ENCODE measurements at places on chromosomes 11 and 22.

DNA sequence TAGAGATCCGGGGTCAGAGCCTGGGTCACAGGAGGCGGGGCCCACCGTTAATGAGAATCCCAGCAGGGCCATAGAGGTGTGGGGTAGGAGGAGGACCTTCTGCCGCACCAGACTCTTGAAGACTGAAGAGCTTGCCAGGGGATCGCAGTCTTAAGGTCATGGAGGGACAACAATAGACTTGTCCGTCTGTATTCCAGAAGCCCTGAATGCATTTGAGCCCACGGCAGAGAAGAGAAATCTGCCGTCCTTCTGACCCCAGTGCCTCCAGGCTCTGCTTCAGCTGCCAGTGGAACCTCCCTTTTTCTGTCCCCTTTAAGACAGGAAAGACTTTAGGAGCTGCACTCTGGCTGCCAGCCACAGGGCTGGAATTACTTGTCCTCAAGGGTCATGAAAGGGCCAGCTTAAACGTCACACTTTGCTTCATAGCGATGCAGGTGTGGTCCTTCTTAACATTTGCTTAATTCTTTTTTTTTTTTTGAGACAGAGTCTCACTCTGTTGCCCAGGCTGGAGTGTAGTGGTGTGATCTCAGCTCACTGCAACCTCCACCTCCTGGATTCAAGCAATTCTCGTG is 15.5 kb upstream of the ST3GAL4 start:
- DNase-seq: no peak

DNA sequence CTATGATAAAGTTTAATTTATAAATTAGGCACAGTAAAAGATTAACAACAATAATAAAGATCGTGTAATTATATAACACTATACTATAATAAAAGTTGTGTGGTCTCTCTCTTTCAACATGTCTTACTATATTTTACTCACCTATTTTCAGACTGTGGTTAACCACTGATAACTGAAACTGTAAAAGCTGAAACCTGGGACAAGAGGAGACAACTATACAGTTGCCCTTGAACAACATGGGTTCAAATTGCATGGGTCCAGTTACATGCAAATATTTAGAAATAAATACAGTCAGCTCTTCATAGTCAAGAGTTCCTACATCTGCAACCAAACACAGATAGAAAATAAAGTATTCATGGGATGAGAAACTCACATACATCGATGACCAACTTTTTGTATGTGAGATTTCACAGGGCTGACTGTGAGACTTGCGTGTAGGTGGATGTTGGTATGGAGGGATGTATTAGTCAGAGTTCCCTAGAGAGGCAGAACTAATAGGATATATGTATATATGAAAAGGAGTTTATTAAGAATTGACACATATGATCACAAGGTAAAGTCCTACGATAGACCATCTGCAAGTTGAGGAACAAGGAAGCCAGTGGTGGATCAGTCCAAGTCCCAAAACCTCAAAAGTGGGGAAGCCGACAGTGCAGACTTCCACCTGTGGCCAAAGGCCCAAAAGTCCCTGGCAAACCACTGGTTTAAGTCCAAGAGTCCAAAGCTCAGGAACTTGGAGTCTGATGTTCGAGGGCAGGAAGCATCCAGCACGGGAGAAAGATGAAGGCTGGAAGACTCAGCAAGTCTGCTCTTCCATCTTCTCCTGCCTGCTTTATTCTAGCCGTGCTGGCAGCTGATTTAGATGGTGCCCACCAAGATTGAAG is 359.5 kb downstream of the INSC start:
- no peak for DNase-seq

GRCh38 chr11:67666676-67667489 is 7.5 kb downstream of the ALDH3B2 start:
- no peak for DNase-seq

DNA sequence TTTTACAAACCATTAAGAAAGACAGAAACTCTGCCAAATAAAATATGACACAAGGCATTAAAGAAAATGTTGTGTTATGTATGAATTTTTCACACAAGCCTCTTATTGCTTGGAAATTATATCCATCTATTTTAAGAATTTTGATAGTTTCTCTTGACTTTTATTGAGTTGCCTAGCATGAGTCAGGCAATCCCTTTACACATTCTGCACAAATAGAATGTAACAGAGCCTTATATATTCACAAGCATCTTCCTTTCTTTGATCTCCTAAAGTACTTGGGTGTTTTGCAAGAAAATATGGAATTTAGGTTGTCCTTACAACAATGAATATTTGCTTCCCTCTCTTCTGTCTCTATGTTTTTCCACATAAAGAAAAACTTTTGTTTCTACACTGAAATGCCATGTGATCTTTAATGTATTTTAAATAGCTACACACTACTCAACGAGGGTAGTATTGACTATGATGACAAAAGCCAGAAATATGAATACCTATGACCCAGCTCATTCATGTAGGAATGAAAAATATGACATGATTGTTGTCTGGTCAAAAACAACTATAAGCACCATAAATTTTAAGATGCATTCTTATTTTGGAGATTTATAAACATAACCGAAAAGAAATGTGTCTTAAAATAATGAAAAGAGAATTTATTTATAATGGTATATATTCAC is 398.8 kb downstream of the GUCY1A2 start:
- DNase-seq: no peak

GRCh38 chr11:19237813-19238212 is 2.9 kb downstream of the E2F8 start:
- no peak for DNase-seq

- DNase-seq: no peak
Observed at GRCh38 chr11:9571071-9571762, 2.3 kb upstream of the WEE1 start.

DNA sequence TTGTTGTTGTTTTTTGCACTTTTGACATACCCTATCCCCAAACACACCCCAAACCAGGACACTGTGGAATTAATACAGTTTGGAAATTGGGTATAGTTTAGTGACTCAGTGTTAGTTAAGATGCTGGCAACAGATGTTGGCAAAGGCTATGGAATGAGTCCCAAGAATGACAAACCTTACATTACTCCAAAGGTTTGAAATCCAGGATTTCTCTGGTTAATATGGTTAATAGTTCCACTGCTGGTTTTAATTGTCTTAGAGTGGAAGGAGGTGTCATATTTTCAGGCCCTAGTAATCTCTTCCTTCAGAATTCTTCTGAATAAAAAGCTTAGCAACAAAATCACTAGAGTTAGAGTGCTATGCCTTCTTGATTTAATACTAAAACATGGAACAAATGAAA is 775 bp downstream of the LPXN start:
- no peak for DNase-seq

- no peak for DNase-seq
Observed at GRCh38 chr11:10122326-10123197, 171.5 kb downstream of the SBF2 start.

- no peak for DNase-seq
Observed at GRCh38 chr11:65781962-65782815, 1.4 kb upstream of the AP5B1 start.

GRCh38 chr22:24432059-24432853 is 4.9 kb downstream of the ADORA2A start:
- no peak for DNase-seq

GRCh38 chr11:22559416-22559815 is 66.2 kb downstream of the FANCF start:
- DNase-seq: no peak

- no peak for DNase-seq
Observed at GRCh38 chr11:14455648-14456430, 43.8 kb downstream of the COPB1 start.

Data from pulmonary artery endothelial cell (primary cell).